ENCODE measurements at places on chromosomes 16 and 17.

DNA sequence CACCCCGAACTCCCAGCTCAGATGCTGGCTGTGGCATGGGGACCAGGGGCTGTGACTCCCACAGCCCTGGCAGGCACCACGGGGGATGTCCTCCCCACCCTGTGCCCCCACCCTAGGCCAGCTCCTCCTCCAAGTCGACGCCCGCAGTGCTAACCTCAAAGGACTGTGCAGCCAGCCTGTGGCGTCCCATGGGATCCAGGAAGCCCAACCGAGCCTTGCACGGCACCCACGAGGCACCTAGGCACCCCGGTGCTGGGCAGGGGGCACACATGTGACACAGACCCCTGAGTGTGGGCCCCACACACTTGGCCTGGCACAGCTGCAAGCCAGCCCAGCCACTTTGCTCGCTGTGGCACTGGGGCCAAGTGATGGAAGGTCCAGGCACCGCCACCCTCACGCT lies 3.9 kb downstream of the GCGR start:
- no peak for DNase-seq

GRCh38 chr17:5410594-5411272 lies 8.7 kb downstream of the NUP88 start:
- no peak for DNase-seq

DNA sequence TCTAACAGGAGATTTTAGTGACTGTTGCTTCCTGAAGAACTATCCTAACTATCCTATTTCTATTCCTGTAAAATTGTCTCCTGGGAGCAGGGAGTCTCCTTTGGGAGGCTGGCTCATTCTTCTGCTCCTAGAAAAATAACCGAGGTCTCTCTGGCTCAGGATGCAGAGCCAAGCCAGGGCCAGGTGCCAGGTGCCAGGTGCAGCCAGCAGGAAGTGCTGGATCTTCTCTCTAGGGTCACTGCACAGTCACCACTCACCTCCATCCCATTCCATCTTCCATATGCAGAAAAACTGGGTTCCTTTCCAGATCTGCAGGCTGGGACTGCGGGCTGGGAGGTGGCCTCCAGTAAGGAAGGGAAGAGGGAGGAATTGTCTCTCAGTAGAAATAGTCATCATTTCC lies 3.8 kb upstream of the TMC7 start:
- no peak for DNase-seq

GRCh38 chr16:31145398-31145990 lies 4.4 kb downstream of the PRSS36 start:
- no peak for DNase-seq

DNA sequence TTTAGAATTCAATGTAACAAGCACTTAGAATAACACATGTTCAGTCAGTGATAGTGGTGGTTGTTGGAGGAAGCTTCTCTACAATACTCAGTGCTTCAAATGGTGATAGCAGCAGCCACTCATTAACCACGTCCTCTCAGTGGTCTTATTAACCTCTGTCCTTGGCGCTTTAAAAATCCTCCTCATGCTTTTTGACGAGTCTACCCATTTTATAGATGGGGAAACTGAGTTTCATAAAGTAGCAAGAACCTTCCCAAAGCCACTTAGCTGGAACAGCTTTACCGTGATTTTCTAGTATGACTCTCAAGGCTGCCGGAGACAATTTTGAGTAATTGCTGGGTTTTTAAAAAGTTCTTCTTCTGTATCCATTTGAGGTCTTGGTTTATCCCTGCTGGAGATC lies 47.4 kb downstream of the PLCG2 start:
- no peak for DNase-seq

DNA sequence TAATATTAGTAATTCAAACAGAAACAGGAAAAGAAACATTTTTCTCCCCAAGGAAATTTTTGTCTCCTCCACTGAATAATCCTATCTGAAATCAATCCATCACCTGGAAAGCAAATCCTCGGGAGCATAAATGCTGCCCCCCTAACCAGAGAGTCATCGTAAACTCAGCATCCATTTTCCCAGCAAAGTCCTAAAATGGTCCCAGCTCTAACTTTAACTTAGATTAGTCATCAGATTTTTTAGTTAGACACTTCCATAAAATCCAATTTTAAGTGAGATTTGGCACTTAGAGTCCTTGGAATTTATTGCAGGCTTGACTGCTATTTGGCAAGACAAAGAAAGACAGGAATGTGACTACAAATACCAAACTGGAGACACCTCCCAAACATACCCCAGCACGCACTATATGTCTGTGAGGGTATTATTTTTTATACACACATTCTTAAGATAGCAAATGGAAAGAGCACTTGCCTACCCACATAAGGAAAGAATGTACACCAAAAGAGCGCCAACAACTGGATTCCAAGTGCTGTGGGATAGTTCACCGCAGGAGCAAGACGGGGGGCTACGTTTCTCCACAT lies 15.4 kb downstream of the SCO1 start:
- DNase-seq, result no peak

- DNase-seq, result no peak
These were observed 69.1 kb downstream of the RPA1 start for GRCh38 chr17:1898872-1899271.

- no peak for DNase-seq
These were observed 48.4 kb downstream of the MPRIP start for GRCh38 chr17:17090642-17091103.

DNA sequence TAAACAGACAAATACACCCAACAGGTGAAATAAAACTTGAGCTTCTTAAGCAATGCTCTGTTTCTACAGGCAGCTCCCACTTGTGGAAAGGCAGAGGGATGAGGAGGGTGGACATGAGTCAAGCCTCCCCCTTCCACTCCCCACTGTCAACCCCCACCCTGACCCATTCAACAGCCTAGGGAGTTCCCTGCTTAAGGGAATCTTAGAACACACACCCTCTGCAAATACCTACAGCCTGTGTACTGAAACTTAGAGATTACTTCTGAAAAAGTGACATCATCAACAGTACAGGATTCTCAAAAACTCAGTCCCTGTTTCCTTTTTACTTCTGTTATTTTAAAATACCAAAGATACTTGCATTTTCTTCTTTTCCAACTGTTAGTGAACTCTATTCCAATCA lies 345.4 kb downstream of the SOX9 start:
- no peak for DNase-seq

- DNase-seq, result no peak
These were observed 610 bp downstream of the DOC2A start for GRCh38 chr16:30009990-30010843.

- no peak for DNase-seq
These were observed 75.2 kb downstream of the CPPED1 start for GRCh38 chr16:12728469-12728868.

- no peak for DNase-seq
These were observed 7.3 kb downstream of the THRA start for GRCh38 chr17:40069751-40070708.

DNA sequence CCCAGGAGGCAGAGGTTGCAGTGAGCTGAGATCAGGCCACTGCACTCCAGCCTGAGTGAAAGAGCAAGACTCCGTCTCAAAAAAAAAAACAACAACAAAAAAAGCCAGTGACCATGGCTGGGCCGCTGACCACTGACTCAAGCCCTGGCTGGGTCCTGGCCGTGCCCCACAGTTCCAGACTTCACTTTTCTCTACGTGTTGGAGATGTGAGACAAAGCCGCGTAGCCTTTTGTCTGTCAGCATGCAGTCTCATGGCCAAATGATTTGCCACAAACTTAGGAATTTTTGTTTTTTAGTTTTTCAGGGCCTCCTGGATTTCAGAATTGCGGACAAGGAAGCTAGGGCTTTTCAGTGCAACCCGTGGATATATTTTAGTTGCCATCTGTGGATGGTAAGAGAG lies 89.3 kb upstream of the CIBAR2 start:
- no peak for DNase-seq

GRCh38 chr16:65663774-65664173 lies 541.9 kb upstream of the CDH11 start:
- no peak for DNase-seq

DNA sequence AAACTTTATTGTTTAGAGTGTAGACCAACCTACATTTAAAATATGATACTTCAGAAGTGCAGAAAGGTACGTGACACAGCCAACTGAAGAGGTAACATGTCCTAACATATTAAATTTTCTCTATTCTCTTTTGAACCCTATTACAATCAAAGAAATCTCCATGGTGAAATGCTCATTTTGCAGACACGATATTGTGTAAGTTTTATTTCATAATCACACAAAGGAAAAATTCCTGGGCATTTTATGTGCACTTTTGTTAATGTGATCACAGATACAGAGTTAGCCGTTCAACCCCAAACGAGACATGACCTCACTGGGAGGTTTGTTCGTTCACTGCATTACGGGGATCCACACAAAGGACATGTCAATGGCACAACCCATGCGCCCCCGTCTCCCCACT lies 21.8 kb downstream of the KCNJ16 start:
- no peak for DNase-seq

GRCh38 chr16:75083813-75084212 lies 32.8 kb downstream of the LDHD start:
- DNase-seq, result no peak

DNA sequence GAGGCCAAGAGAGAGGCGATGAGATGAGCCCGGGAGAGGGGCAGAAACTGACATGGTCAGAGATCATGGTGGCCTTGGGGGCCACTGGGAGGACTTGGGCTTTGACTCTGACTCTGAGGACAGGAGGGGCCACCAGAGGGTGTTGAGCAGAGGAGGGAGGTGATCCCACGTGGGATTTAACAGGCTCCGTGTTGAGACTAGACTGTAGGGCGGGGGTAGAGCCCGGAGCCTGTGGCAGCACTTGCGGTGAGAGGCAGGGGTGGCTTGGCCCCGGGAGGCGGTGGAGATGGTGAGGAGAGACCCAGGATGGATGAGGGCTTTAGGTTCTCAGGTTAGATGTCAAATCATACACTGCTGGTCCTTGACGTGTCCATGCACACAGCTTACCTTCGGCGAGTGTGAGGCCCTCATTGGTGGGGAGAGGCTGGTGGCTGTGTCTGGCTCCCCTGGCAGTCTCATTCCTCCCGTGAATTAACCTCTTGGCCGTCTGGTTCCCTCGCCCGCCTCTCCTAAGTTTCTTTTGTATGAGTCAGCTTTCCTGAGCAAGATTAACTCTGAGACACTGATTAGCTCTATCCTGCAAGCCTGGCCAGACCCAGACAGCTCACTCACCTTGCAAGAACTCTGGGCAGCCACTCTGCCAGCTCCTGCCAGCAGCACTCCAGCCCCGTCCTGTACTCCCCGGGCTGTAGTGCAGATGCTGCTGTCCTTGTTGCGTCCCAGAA lies 39.7 kb downstream of the VPS35L start:
- DNase-seq, result no peak

- no peak for DNase-seq
These were observed 9.1 kb downstream of the ATP2A3 start for GRCh38 chr17:3954976-3955672.

- no peak for DNase-seq
These were observed 74.1 kb downstream of the TMEM132E start for GRCh38 chr17:34653511-34653910.

GRCh38 chr17:45123930-45124796 lies 8.2 kb downstream of the PLCD3 start:
- DNase-seq, result no peak

GRCh38 chr17:61488878-61489718 lies 36.9 kb downstream of the TBX4 start:
- DNase-seq, result no peak

GRCh38 chr16:48622456-48623303 lies 12.7 kb upstream of the N4BP1 start:
- DNase-seq, result no peak

Measured in anterior cingulate cortex (tissue), 58 donors.